ENCODE measurements at places on chromosomes 7 and 10.

GRCh38 chr10:90849956-90850749 is 7.7 kb downstream of the HTR7 start:
- no peak for DNase-seq

- no peak for DNase-seq
These were observed at the start of gene FRMPD2 for GRCh38 chr10:48274636-48275035. TSS of gene FRMPD2 (minus strand) at chr10:48274696. CDS start at chr10:48274567, 129 bp downstream.

DNA sequence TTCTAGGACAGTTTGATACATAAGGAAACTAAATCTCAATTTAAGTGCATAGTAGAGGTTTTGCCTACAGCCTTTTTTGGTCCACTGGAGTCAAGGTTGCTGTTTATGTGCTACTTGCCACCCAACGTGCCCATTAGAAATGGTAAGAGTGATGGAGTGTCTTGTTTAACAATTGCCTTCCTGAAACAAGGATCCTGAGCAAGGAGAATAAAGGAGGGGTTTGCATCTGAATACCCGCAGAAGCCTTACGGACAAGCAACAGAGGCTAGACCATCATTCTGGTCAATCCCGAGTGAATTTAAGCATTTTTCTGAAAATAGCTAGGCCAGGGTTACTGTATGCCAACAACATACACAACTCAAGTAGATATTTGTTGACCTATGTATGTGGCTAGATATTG is 63.6 kb downstream of the MARCHF5 start:
- DNase-seq = no peak

DNA sequence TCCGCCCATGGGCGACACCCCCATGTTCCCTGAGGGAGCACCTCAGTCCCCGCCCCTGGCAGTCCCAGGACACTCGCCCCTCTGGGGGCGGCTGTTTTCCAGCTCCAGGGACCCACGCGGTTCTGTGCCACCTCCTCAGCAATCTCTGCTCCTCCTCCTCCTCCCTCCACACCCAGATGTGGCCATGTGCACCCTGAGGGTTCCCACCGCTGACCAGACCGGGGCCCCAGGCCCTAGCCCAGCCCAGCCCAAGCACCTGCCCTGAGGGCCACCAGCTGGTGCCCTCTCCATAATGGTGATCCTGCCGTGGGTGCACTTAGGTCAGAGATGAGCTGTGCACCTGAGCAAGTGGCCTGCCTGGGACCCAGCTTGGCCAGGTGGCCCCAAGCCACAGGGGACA is 25.1 kb downstream of the AP5Z1 start:
- DNase-seq = no peak

DNA sequence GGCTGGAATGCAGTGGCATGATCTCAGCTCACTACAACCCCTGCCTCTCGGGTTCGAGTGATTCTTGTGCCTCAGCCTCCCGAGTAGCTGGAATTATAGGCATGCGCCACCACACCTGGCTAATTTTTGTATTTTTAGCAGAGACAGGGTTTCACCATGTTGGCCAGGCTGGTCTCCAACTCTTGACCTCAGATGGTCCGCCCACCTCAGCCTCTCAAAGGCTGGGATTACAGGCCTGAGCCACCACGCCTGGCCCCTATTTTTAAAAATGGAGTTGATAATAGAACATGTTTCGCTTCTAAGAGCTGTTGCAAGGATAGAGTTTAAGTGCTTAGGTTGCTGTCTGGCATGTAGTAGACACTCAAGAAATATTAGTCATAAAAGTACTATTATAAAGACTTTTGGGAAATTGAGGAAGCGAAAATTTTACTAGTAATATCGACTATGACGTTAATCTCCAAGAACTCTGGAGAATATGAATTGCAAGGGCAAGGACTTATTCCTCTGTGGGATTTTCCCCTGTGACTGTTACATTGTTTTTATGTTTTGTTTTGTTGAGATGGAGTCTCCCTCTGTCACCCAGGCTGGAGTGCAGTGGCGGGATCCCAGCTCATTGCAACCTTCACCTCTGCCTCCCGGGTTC is 7.9 kb downstream of the GTF2I start:
- no peak for DNase-seq

GRCh38 chr10:17062009-17062408 is 67.6 kb downstream of the CUBN start:
- DNase-seq = no peak

GRCh38 chr10:80770239-80770638 is 232.5 kb downstream of the SH2D4B start:
- no peak for DNase-seq

DNA sequence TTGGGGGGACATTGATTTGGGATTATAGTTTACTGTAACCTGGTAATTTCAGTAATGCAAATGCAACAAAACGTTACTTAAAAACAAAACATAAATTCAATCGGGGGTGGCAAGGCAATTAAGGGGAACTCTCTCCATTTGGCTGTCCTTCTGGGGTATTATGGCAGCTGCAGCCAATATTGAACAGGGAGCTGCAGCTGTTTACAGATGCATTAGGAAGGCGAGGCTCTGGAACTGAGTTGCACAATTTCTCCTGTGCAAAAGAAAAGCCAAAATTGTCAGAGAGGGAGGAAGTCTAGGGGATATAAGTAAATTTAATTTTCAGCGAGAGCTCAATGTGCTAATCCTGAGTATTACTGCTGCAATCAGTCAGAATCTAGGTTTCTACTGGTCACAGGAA is 36.1 kb downstream of the NEUROD6 start:
- DNase-seq = no peak

- DNase-seq = no peak
These were observed 213.5 kb downstream of the PTPRN2 start for GRCh38 chr7:158374146-158374545.

DNA sequence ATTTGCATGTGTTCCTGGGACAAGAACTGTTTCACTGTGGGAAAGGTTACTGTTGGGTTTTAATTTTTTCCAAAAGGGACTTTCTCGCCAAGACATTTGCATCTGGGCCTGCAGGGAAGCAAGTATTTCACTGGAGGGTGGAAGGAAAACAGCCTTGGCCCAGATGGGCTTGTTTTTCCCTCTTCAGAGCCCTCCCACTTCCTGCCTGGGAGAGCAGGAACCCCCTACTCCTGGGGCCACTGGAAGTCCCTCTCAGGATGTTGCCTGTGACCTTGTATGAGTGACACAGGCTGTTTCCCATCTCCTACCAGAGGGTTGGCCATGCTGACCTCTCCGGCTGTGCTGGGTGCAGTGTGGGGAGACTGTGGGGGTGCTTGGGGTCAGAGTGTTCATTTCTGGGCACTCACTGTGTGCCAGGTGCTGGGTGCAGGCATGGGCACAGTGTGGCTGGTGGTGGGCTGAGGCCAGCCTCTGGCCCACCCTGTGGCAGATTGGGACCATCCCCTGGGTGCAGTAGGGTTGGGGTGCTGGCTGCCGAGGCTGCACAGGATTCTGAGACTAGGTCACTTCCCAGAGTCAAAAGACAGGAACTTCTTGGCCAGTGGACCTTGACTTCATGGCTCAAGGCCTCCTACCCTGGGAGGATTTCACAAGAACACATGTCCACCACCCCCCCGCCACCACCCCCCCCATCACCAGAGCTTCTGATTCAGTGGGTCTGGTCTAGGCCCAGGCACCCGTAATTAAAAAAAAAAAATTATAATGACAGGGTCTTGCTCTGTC is 10.2 kb downstream of the TSPAN15 start:
- DNase-seq = no peak

DNA sequence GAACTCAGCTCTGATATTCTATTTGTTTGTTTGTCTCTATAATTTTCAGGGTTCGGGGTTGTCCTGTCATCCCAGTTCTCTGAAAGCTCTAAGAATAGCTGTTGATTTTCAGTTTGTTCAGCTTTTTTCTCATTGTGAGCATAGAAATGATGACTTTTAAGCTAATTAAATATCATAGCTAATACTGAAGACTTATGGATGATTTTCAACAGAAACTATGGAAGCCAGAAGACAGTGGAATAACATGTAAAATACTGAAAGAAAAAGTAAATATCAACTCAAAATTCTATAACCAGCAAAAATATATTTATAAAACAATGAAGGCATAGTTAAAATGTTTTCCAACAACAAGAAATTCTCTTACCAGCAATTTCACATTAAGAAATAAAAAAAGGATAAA is 96.4 kb upstream of the ETV1 start:
- no peak for DNase-seq

DNA sequence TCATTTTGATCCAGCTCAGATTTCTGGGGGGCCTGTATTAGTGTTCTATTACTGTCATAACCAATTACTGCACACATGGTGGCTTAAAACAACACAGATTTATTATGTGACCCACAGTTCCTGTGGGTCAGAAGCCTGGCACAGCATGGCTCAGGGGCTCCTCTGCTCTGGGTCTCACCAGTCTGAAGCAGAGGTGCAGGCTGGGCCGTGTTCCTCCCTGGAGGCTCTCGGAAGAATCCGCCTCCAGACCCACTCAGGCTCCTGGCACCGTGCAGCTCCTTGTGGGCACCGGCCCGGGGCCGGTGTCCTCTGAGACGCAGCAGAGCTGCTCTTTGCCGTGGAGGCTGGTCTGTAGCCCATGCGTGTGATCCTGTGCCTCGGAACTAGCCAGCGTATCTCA is 61.5 kb downstream of the RAMP3 start:
- DNase-seq = no peak

- DNase-seq = no peak
These were observed 17.5 kb upstream of the CDK1 start for GRCh38 chr10:60760711-60761210.

DNA sequence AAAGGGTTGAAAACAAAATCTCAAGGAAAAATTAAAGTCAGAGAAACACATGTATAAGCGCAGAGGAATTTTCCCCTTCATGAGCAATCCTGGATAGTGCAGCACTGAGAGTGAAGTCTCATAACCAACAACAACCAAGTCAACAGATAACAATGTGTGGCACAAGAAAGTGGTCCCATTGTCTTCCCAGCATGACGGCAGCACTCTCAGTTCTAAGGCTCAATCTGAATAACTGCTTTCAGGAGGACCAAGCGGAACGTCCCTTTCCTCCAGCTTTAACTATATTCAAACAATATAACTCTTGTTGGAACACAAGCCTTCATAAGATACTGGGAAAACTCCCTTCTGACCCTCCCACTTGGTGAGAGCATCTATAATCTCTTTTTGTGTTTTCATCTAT is 137.9 kb downstream of the RAPGEF5 start:
- DNase-seq = no peak

GRCh38 chr7:1124816-1125602 is 35.0 kb downstream of the ZFAND2A start:
- DNase-seq = no peak

GRCh38 chr10:60963441-60964256 is 19.7 kb upstream of the RHOBTB1 start:
- DNase-seq = no peak

- no peak for DNase-seq
These were observed 52.6 kb upstream of the BET1 start for GRCh38 chr7:94056796-94057207.

GRCh38 chr7:135914346-135914745 is 62.8 kb downstream of the MTPN start:
- DNase-seq = no peak

DNA sequence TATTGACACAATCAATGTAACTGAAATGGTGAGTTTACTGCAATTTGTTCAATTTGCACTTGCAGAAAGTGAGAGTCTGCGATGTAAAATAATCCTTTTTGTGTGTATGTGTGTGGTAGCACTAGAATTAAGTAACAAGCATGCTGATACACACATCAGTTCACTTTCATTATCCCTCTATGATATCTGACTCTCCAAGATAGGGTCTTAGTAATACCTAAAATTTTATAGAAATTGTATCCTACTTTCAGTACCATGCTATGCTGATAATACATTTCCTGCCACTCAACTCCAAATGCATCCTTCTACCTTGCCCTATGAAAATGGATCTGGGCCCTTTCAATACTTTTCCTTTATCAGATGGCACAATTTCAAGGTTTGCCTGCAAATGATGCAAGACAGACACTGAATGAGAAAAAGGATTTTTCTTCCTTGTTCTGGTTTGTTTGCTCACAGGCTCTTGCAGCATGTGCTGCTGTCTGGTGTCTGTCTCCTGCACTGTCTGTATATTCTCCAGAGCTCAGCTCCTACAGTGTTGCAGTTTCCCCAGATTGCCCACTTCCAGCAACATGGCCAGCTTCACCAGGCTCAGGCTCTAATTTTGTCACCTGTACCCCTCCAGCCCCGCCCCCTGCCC is 297.9 kb upstream of the HGF start:
- DNase-seq = no peak

- DNase-seq = no peak
These were observed 652 bp downstream of the ATOH7 start for GRCh38 chr10:68231106-68231816.

- DNase-seq = no peak
These were observed 28.5 kb downstream of the GET4 start for GRCh38 chr7:904847-905246.

GRCh38 chr7:27166531-27167505 is 1.5 kb upstream of the HOXA9 start:
- no peak for DNase-seq

DNA sequence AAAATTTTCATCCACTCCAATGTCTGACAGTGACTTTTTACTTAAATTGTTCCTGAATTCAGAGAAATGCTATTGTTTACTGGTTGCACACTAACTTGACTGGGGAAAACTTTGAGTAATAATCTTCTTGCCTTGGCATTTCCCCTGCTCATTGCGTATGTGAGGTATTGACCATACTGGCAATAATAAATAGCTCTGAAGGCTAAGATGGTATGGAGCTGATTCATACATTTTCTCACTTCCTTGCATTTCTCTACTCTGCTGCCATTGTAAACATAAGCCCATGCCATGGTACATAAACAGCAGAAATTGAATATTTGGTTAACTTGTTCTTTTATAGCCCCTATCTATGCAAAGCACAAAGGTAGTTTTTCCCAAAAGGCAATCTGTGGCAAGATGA is 290.0 kb downstream of the RNLS start:
- DNase-seq = no peak

DNA sequence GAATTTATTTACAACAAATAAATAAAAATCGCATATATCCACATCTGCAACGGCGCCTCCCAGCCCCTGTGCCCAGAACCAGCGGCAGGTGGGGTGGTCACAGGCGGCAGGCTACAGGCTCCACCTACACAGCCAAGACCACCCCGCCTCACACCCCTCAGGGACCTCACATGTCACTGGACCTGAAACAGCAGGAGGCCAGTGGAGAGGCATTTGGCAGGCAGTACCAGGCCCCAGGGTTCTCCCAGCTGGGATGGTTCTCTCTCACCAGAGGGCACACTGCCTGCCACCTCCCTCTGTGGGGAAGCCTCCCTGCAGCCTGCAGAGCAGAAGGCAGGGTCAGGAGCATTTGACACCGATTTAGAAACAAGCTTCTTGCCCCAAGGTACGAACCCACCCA is 81.5 kb downstream of the MAD1L1 start:
- DNase-seq = no peak

GRCh38 chr10:75229971-75230370 is 5.8 kb downstream of the COMTD1 start:
- DNase-seq = no peak

- no peak for DNase-seq
These were observed 830 bp downstream of the RAB18 start for GRCh38 chr10:27504808-27505460.
